Aorta (tissue), 5 donors: ENCODE measurements at places on chromosomes 12 and 14.

GRCh38 chr12:53954694-53955035 lies at the start of gene HOXC12:
HOXC12 (plus strand) TSS chr12:53954903; CDS start chr12:53954930, 27 bp downstream.
- no peak for DNase-seq

- DNase-seq: no peak
Measured at GRCh38 chr14:50027816-50028215, 88.6 kb downstream of the VCPKMT start.

DNA sequence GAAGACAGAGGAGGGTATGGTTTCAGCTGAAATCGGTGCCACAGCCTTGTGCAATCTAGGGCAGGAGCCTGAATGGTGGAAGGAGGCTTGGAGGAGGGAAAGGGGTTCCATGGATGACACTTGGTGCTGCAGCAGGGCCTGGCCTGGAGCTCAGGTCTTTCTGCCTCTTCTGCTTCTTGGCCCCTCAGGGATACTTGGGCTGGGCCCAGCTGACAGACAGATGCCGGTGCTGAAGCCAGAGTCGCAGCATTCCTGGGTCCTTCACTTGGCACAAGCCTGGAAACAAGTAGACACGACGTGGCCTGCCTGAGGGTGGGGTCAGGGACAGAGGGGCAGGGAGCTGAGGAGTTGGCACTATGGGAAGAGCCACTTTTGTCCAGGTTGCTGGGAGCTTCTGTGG lies 4.4 kb upstream of the PLEKHD1 start:
- DNase-seq: no peak

GRCh38 chr14:103711516-103712431 lies 3.5 kb downstream of the XRCC3 start:
- DNase-seq: peak; percentile 89

DNA sequence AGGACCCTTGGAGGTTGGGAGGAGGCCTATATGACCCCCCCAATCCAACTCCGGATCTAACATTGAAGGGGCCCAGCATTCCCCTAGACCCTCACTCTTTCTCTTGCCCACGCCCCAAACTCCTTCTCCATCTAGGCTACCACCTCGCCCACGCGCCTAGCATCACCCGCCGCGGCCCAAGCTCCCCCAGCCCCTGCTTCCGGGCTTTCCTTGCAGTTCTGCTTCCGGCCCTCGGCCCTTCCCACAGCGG lies 445 bp downstream of the CERS5 start:
- DNase-seq: peak; percentile 88

- no peak for DNase-seq
Measured at GRCh38 chr12:87847147-87847546, 182.1 kb downstream of the C12orf50 start.

DNA sequence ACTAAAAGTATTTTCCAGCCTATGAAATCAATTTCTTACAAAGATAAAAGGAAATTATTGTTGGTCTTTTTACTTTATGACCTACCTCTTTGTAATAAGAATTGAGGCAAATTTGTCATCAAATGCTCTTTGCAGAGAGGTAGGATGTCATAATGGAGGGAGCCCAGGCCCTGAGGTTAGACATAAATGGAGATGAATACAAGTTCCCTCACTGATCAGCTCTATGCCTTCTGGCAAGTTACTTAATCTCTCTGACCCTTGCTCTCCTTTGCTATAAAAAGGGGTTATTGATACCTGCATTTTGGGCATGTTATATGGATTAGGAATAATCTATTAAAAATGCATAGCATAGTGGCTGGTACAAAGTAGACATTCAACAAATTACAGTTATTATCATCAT lies 146.9 kb upstream of the KRR1 start:
- DNase-seq: no peak

DNA sequence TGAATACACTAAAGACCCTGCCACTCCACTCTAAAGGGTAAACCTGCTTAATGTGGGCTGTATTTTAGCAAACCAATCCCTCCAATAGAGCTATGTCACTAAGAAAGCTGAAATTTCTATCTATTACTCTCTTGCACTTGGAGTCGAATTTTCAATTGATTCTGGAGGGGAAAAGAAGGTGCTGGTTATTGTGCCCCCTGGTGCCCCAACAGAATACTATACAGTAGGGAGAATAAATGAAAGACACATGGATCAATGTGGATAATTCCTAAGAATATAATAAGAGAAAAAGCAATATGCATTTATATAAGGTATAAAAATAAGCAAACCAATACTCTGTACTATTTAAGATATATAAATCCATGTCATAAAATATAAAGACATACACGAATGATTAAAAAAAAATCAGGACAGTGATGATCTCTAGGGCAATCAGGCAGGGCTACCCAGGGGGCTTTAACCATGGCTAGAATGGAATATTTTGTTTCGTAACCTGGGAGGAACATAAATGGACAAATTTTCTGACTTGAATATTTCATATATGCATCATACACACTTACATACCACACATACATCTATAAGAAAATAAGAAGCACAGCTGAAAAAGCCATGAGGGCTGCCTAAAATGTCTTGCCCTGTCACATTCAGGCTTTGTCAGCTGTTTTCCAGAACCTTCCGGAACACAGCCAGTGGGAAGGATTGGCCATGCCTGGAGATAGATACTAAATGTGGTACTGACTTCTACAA lies 54.4 kb downstream of the EFCAB11 start:
- no peak for DNase-seq

- peak; percentile 40 for DNase-seq
Measured at GRCh38 chr12:49885118-49885517, 18.6 kb downstream of the FAIM2 start.

DNA sequence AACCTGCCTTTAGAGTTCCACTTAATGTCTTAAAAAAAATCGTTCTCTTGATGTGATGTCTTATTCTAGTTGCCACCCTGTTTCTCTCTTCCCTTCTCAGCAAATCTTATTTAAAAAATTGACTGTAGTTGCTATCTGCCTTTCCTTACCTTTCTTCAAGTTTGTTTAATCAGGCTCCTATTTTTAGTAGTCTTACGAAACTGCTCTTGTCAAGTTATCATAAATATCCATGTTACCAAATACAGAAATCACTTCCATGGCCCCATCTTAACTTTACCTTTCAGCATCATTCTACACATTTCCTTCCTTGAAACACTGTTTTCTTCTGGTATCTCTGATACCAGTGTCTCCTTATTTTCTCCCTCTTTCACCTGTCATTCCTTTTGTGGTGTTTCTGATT lies 227.3 kb downstream of the ERC1 start:
- DNase-seq: no peak

DNA sequence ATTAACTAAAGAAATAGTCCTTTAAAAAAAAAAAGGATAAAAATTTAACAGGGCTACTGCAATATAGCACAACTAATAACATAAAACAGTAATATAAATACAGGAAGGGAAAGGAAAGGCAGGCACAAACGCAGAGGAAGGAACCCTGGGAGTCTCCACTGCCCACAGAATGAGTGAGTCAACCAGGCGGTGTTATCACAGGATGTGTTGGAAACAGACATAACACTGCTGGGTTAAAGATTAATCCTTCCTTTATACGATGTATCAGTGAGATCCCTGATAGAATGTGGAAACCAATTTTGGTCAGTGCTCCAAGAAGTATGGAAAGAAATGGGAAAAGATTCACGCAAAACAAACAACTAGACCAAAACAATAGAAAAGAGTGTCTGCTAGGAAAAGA lies 47.9 kb downstream of the FGD6 start:
- DNase-seq: no peak

DNA sequence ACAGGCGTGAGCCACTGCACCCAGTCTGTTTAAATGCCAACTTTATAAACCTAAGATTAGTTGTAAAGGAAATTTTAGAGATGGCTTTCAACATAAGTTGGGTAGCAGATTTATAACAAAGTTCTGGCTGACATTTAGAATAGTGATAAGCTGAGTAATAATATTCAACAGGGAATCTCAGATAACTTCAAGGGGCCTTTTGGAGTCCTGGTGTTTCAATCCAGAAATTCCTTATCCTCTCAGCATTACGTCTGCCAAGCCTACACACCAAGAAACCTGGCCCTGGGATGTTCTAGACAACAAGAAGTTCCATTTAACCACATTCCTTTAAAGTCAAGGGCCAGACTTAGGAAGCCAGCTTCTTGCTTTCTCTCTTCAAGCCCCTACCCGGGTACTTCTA lies 59.5 kb upstream of the DYRK2 start:
- no peak for DNase-seq

DNA sequence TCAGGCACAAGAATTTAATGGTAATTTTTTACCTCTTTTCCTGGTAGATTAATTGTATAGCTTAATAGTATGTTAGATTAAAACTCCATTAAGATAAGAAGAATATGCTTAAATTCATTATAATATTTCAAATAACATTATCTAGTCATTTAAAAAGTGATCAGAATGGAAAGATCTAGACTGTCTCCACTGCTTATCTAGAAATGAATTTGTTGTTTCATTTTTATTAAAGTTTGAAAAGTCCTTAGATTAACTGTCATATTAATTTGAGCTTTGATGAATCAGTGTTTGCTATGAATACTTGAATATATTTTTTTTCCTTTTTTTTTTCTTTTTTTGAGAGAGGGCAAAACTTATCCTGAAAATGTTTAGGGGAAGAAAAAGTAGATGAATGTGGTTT lies 236.6 kb upstream of the NPAS3 start:
- no peak for DNase-seq

GRCh38 chr12:64737539-64737938 lies 21.7 kb downstream of the GNS start:
- DNase-seq: no peak

DNA sequence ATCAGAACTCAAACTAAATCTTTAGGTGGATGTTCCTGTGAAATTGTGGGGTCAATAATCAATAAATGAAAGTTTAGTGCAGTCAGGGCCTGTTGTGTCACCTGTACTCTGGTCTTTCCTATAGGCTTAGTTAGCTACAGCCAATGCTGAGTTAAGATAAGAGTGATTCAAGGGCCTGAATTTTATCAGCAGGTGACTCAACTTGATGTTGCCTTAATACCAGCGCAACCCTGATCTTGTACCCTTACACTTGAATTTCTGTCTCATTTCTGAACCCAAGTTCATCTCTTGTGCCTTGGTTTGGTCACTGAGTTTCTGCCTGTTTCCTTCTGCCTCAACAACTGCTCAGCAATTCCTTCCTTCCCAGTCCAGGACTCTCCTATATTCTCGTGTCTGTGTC lies 157.0 kb upstream of the E2F7 start:
- no peak for DNase-seq

DNA sequence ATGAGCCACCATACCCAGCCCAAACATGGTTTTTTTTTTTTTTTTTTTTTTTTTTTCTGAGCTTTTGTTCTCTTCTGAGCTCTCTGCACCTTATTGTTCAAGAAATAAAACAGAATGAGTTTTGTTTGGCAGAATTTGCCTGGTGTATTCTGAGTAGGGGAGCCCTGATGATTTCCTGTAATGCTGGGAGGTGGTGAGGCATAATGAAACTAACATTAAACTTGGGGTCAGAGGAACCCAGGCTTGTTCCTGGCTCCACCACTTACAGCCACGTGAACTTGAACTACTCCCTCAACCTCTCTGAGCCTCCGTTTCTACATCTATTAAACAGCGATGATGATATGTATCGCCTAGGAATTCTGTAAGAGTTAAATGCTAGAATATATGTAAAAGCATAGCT lies 276.3 kb upstream of the CRY1 start:
- DNase-seq: no peak

GRCh38 chr14:37143475-37143874 lies 28.9 kb downstream of the SLC25A21 start:
- no peak for DNase-seq

- no peak for DNase-seq
Measured at GRCh38 chr12:91781114-91781513, 364.5 kb downstream of the BTG1 start.

DNA sequence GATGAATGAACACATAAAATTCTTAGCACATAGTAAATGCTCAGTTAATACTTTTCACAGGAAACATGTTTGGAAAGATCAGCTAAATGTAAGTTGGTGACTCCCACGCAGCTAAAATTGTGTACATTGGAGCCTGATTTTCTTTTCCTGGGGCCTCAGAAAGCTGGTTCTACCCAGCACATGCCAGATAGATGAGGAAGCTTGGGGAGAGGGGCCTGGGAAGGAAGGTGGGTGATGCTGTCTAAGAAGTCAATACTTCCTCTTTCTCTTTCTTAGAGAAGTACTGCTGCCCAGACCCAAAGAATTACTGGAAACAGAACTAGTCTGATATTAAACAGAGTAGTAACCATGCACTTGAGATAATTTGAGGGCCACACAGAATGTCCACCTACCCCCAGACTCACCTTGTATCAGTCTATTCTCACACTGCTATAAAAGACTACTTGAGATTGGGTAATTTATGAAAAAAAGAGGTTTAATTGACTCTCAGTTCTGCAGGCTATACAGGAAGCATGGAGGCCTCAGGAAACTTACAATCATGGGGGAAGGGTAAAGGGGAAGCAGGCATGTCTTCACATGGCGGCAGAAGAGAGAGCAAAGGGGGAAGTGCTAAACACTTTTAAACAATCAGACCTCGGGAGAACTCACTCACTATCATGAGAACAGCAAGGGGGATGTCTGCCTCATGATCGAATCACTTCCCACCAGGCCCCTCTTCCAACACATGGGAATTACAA lies 123.3 kb upstream of the MED13L start:
- DNase-seq: peak; percentile 21

GRCh38 chr12:86134561-86134960 lies 121.6 kb downstream of the MGAT4C start:
- no peak for DNase-seq

DNA sequence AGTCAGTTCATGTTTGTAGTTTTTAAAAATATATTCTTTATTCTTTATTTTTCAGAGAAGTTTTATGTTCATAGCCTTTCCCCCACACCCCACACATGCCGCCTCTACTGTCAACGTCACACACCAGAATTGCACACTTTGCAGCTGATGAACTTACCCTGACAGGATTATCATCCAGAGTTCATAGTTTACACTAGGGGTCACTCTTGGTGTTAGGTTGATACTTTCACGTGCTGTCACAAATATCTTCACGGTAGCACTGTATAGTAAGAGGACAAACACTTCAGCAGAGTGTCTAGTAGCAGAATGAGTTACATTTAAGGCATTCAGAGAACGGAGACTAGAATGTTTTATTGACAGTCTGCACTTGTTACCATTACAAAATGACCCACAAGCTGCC lies 5.1 kb downstream of the DPPA3 start:
- no peak for DNase-seq

DNA sequence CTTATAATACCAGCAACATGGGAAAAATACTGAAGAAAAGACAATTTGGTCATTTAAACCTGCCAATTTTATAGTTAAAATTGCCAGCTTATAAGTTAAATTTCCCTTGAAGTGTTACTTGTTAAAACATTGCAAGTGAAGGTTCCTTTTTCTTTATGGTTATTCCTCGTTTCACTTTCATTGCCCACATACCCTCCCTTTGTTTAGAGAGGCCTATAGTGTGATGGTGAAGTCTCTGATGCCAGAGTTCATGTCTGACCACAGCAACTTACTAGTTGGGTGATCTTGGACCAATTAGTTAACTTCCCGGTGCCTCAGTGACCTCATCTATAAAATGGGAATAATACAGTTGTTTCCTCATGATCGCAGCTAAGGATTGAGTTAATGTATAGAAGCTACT lies 173.5 kb downstream of the ANO6 start:
- no peak for DNase-seq

- DNase-seq: no peak
Measured at GRCh38 chr14:98070536-98070935, 1201.5 kb downstream of the BCL11B start.
